ENCODE measurements at places on chromosomes 13 and 19.

DNA sequence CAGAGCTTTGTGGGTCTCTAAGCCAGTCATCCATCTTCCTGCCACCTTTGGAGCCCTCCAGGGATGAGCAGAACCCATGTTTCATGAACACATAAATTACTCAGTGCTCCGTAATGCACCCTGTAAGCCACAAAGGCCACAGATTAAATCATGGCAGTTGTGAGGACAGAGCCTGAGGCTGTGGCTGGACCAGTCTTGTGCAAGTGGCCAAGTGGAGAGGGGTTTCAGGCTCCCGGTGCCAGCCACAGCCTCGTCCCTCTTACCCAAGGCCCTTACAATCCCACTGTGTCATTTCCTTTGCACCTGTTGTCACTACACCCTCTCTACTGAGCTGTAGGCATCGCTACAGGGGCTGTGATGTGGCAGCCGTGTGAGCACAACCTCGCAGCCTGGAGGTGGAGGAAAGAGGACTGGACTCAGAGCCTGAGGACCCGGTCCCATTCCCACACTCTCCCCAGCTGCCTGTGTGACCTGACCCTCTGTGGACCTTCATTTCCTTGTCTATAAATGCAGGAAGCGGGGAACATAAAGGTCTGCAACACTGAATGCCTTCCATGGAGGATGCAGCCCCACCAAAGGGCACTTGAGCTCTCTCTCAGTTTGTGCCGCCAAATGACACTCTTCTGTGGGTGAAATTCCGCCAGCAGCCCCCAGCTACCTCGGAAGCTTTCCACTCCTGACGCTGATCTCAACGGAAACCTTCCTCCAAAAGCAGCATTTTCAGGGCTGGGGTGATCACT is 792.0 kb downstream of the UQCRFS1 start:
- DNase-seq: no peak

DNA sequence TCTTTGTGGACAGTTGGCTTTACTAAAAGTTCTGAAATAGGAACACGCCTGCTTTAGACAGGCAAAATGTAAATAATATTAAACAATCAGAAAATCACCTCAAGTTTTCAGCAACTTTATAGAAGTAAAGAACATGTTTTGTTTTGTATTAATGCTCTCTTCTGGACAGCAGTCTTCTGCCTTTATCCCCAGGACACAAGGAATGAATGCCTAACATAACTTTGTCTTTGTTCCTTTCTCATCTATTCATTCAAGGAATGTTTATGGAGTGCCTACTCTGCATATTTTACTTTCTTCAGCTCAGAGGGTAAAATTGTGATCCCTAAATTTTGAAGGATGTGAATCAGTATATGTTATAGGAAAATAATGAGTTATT is 325.4 kb downstream of the FOXO1 start:
- no peak for DNase-seq

DNA sequence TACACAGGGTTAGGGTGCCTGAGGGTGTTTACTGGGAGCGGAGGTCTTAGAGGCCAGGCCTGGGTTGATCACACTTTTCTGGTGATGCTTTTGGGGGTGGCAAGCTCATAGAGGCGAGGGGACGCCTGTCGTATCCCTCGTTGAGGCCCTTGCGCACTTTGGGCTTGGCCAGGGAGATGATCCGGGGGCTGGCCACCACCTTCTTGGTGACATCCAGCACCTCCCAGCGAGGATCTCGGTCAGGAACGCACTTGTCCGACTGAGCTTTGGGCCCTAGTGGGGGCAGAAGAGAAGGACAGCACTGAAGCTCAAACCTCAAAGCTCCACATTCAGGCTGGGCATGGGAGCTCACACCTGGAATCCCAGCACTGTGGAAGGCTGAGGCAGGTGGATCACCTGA is 17.6 kb upstream of the MIER2 start:
- no peak for DNase-seq

- DNase-seq: no peak
Observed at GRCh38 chr13:37418490-37418889, 180.1 kb downstream of the POSTN start.

Data from NCI-H2107 (cell line).